ENCODE measurements at places on chromosomes 1 and 21.

DNA sequence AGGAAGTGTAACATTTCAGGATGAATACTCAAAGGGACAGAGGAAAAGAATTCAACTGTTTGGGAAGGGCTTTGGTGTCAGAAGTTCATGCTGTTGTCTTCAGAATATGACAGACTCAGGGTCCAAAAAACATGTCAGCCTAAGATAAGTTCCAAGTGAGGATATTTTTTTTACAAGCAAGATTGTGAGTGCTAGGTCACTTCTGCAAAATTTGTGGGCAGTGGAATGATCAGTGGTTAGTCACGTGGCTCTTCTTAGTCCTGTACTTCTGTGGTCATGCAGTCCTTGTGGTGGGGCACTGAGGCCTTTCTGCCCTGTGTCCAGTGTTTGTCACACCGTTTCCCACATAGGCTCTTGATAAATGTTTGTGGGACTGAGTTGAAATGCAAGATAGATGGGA is 5.2 kb downstream of the RGL1 start:
- no peak overlapping the region for H3K4me3 ChIP-seq
- peaks cover 7% of the 10 kb centered on the region for H3K27me3 ChIP-seq
- no peak for DNase-seq

- H3K4me3 ChIP-seq, result no peak overlapping the region
- H3K27ac ChIP-seq, result no peak overlapping the region
- no peaks in the 10 kb centered on the region for H3K4me1 ChIP-seq
- no peaks in the 10 kb centered on the region for H3K36me3 ChIP-seq
These were observed 49.3 kb upstream of the AJAP1 start for GRCh38 chr1:4605158-4605557.

- no peak for DNase-seq
- H3K4me3 ChIP-seq, result no peak overlapping the region
- peaks cover 9% of the 10 kb centered on the region for H3K36me3 ChIP-seq
- H3K4me1 ChIP-seq, result peaks cover 4% of the 10 kb centered on the region
- H3K27me3 ChIP-seq, result no peaks in the 10 kb centered on the region
These were observed 130.8 kb downstream of the USP25 start for GRCh38 chr21:15860541-15860940.

DNA sequence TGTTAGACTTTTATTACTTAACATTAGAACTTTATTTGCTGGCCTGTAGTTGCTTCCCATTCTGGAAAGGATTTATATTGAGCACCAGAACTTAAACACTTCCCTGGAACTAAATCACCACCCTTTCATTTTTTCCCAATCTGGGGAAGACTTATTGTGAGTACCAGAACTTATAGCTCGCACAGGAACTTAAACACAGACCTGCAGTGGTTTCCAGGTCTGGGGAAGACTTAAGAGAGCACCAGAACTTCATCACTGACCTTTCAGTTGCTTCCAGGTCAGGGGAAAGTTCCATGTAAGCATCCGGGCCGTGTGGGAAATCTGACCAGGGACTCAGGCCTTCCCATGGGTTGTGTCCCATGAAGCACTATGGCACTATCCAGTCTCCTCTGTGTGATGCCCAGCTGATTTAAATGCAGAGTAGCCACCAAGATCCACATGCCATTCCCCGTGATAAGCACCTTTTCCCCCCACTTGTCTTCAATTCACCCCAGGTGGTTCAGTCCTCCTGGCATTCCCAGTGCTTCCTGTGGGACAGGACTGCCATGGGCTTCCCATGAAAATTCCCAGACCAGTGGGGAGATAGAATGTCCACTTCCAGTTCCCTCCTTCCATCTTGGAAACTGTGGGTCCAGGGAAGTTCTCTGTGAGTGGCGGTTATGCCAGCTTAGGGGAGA is 48.9 kb downstream of the C4BPA start:
- H3K36me3 ChIP-seq, result peaks cover 5% of the 10 kb centered on the region
- DNase-seq, result no peak
- no peak overlapping the region for H3K4me3 ChIP-seq
- no peaks in the 10 kb centered on the region for H3K4me1 ChIP-seq
- no peak overlapping the region for H3K27ac ChIP-seq

GRCh38 chr1:30683699-30684098 is 39.7 kb downstream of the MATN1 start:
- H3K27me3 ChIP-seq, result peaks cover 61% of the 10 kb centered on the region
- peaks cover 2% of the 10 kb centered on the region for H3K4me1 ChIP-seq
- H3K27ac ChIP-seq, result no peak overlapping the region
- no peaks in the 10 kb centered on the region for H3K36me3 ChIP-seq
- H3K4me3 ChIP-seq, result no peak overlapping the region

- no peak overlapping the region for H3K27ac ChIP-seq
- no peaks in the 10 kb centered on the region for H3K36me3 ChIP-seq
- peaks cover 9% of the 10 kb centered on the region for H3K27me3 ChIP-seq
- peaks cover 6% of the 10 kb centered on the region for H3K4me1 ChIP-seq
- DNase-seq, result peak; percentile 52
- no peak overlapping the region for H3K4me3 ChIP-seq
These were observed 5.8 kb upstream of the SDHB start for GRCh38 chr1:17059391-17060305.

GRCh38 chr1:156198831-156199349 is 5.0 kb downstream of the SLC25A44 start:
- peaks cover 49% of the 10 kb centered on the region for H3K4me1 ChIP-seq
- peak overlapping the region; percentile 92 for H3K27ac ChIP-seq
- H3K36me3 ChIP-seq, result peaks cover 32% of the 10 kb centered on the region
- no peaks in the 10 kb centered on the region for H3K27me3 ChIP-seq
- peak overlapping the region; percentile 65 for H3K4me3 ChIP-seq

DNA sequence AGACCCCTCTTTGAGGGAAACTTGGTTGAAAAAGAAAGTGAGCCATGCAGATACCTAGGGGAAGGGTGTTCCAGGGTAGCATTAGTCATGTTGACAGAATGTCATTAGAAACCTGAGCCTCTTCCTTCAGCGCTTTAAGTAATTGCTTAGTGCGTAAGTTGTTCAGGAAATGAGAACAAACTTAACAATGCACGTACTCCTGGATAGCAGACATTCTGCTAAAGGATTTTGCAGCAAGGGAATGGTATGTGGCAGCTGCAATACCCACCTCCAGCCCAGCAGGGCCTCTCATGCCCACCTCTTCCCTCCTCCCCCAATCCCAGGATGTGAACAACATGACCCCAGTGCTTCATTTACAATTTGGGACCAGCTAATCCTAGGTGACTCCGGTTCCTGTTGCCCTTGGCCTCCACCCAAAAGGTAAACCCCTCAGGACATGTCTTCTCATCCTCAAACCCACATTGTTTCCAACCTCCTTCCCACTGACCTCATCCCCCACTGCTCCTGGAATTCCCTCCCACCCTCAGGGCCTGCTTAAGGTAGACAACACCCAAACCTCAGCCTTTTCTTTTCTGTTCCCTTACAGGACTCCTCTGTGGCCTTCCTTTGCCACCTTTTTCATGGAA is 98.0 kb upstream of the BCAR3 start:
- H3K27me3 ChIP-seq, result no peaks in the 10 kb centered on the region
- H3K4me1 ChIP-seq, result peaks cover 2% of the 10 kb centered on the region
- H3K27ac ChIP-seq, result no peak overlapping the region
- H3K4me3 ChIP-seq, result no peak overlapping the region
- peaks cover 3% of the 10 kb centered on the region for H3K36me3 ChIP-seq

- no peak for DNase-seq
- no peaks in the 10 kb centered on the region for H3K36me3 ChIP-seq
- H3K27ac ChIP-seq, result no peak overlapping the region
- H3K4me3 ChIP-seq, result no peak overlapping the region
These were observed 290.5 kb downstream of the AJAP1 start for GRCh38 chr1:4944911-4945310.

DNA sequence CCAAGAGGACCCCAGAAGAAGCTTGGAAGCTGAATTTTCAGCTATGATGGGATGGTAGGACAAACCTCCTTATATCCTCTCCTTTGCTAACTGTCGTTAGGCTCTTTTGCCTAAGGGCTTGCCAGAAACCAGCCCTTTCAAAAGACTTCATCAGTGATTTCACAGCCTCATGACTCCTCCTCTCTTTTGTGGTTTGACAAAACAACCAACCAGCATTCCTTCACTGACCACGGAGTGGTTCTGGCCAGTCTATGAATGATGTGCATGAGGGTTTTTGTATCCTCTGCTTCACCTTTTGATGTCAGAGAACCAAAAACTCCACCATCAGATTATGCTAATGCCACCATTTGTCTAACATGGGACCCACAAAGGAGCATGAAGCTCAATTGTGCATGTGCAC is 116.9 kb upstream of the COA6 start:
- peaks cover 66% of the 10 kb centered on the region for H3K36me3 ChIP-seq
- H3K4me1 ChIP-seq, result peaks cover 50% of the 10 kb centered on the region
- no peak for DNase-seq
- no peaks in the 10 kb centered on the region for H3K27me3 ChIP-seq
- H3K4me3 ChIP-seq, result no peak overlapping the region

GRCh38 chr1:67308136-67308535 is 463 bp downstream of the IL12RB2 start:
- peaks cover 18% of the 10 kb centered on the region for H3K36me3 ChIP-seq
- peak; percentile 42 for DNase-seq
- H3K4me3 ChIP-seq, result peak overlapping the region; percentile 95
- H3K4me1 ChIP-seq, result peaks cover 54% of the 10 kb centered on the region
- H3K27me3 ChIP-seq, result no peaks in the 10 kb centered on the region
- peak overlapping the region; percentile 92 for H3K27ac ChIP-seq

DNA sequence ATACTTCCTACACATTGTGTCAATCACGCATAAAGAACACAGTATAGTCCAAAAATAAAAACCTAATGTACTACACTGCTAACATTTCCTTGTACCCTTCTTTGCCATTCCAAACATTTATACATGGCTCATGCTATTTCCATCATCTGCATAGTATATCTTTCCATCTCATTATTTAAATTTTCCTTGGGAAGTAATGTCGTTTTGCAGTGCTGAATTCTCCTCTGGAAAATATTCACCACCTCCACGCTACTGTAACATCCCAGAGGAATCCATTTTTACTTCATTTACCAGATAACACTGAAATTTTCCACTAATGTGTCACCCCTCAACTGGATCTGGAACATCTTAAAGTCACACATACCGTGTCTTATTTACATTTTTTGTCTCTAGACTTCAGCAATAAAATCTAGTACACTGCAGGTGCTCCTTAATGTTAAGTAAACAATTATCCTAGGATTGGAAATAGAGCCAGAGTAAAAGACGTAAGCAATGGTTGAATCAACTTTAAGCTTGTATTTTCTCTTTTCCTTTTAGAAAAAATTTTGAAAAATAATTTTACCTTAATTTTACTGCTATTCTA is 881.0 kb downstream of the AMY1C start:
- H3K27me3 ChIP-seq, result no peaks in the 10 kb centered on the region
- H3K27ac ChIP-seq, result no peak overlapping the region
- H3K4me1 ChIP-seq, result no peaks in the 10 kb centered on the region
- H3K36me3 ChIP-seq, result no peaks in the 10 kb centered on the region

DNA sequence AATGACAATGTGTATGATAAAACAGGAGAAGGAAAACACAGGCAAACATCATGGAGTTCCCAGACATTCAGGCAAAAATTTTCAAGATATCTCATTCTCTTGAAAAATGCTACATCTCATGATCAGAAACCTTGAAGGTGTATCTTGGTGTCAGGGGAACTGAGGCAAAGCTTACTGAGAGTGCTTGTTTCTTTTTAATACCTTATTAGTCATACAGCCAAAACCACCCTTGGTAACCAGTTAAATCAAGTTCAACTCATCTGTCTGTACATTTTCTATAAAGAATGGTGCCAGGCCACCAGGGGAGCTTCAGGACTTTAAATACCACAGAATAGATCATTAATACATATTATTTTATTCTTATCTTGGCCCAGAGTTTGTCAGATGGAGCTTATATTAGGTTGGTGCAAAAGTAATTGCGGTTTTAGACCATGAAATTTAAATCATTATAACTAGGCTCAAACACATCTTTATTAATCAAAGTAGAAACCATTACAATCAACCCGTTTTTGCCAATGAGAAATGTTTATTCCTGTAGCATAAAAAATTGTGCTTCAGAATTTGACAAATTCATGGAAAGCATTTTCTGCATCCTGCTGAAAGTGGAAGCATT is 1036.0 kb downstream of the AMY1C start:
- no peaks in the 10 kb centered on the region for H3K4me1 ChIP-seq
- no peak overlapping the region for H3K4me3 ChIP-seq
- no peaks in the 10 kb centered on the region for H3K27me3 ChIP-seq
- H3K27ac ChIP-seq, result no peak overlapping the region
- no peak for DNase-seq

- H3K36me3 ChIP-seq, result peaks cover 15% of the 10 kb centered on the region
- H3K27me3 ChIP-seq, result peaks cover 2% of the 10 kb centered on the region
- peaks cover 13% of the 10 kb centered on the region for H3K4me1 ChIP-seq
- H3K4me3 ChIP-seq, result no peak overlapping the region
These were observed 35.1 kb upstream of the SLC30A10 start for GRCh38 chr1:219963432-219963831.

GRCh38 chr1:111878649-111879048 is 110.8 kb downstream of the KCND3 start:
- H3K4me3 ChIP-seq, result no peak overlapping the region
- no peak overlapping the region for H3K27ac ChIP-seq
- no peaks in the 10 kb centered on the region for H3K36me3 ChIP-seq
- DNase-seq, result no peak

GRCh38 chr1:167782946-167783345 is 61.2 kb downstream of the MPZL1 start:
- no peak overlapping the region for H3K27ac ChIP-seq
- H3K4me3 ChIP-seq, result no peak overlapping the region
- H3K36me3 ChIP-seq, result peaks cover 25% of the 10 kb centered on the region
- H3K27me3 ChIP-seq, result no peaks in the 10 kb centered on the region
- H3K4me1 ChIP-seq, result peaks cover 5% of the 10 kb centered on the region

GRCh38 chr21:22728091-22728490 is 1729.9 kb downstream of the NCAM2 start:
- no peaks in the 10 kb centered on the region for H3K36me3 ChIP-seq
- no peak for DNase-seq
- no peak overlapping the region for H3K4me3 ChIP-seq
- no peaks in the 10 kb centered on the region for H3K4me1 ChIP-seq

DNA sequence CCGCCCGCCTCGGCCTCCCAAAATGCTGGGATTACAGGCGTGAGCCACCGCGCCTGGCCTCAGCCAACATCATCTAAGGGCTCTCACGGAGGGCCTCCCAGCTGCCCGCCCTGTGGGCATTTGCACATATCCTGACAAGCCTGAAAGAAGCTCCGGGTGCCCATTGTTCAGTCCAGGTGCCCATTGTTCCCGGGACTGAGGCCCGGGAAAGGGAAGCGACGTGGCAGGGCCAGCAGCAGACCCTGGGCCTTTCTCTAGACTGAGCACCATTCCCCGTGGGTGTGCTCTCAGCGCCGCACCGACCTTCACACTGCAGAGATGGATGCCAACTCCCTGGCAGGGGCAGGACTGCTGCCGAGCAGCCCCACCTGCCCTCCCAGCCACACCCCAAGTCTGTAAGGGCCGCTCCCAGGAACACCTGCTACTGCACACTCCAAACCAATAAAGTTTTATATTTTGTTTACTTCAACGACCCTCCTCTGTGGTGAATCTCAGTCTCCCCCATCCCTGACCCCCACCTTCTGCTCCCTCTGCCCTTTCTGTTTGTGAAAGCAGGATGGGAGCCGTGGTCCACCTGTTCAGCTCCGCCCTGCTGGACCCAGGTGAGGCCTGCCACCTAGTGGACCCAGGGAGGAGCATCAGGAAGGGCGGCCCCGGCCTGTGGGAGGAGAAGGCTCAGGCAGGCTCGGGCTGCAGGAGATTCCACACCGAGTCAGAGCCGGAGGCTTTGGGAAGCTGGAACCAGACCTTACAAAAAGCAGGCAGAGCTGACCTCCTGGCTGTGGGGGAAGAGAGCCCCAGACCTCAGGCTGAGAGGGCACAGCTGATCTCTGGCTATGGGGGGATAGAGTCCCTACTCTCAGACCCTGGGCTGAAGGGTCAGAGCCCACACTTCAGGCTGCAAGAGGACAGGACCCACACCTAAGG is 1.1 kb upstream of the TMEM82 start:
- H3K4me3 ChIP-seq, result no peak overlapping the region
- DNase-seq, result peak; percentile 80
- peaks cover 5% of the 10 kb centered on the region for H3K4me1 ChIP-seq
- no peak overlapping the region for H3K27ac ChIP-seq
- H3K36me3 ChIP-seq, result no peaks in the 10 kb centered on the region
